Ovary (tissue), 10 donors: ENCODE measurements at places on chromosomes 7 and 10. TPM values are rescaled to one million over a fixed set of nuclear protein-coding genes. Genes with fewer than 3 reads are reported as not detected.
A peak's percentile ranks its signal among the peaks of the same experiment; 100 is the strongest.

Gene RELN
- total RNA-seq = 0.68 TPM

Gene FAM221A
- 5.7 TPM for total RNA-seq

Gene ARHGEF35
- 4.3 TPM for total RNA-seq

Gene GJC3
- total RNA-seq = 0.35 TPM

GRCh38 chr10:17209302-17209701 lies 7.8 kb upstream of the TRDMT1 start:
- no peak for DNase-seq

- no peak for DNase-seq
Observed at GRCh38 chr10:3147117-3147820, 25.3 kb downstream of the PITRM1 start.

DNA sequence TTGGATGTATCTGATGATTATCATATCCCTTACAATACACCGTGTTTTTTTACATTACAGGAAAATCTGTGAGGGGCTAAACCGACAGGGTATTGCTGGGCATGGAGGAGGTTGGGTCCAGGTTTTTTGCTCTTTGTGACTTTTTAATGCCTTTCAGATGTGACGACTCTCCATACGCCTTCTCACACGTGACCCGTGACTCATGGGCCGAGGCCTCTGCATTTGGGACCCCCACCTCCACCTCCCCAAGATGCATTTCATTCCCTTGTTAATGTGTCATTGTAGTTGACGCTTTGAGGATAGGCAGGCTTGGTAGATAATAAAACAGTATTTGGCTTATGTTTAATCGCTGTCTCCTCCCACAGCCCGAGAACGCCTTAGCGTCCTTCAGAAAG lies 95.3 kb downstream of the CUX1 start:
- DNase-seq = peak; percentile 56

- DNase-seq = no peak
Observed at GRCh38 chr10:131822692-131823245, 78.0 kb upstream of the PPP2R2D start.

DNA sequence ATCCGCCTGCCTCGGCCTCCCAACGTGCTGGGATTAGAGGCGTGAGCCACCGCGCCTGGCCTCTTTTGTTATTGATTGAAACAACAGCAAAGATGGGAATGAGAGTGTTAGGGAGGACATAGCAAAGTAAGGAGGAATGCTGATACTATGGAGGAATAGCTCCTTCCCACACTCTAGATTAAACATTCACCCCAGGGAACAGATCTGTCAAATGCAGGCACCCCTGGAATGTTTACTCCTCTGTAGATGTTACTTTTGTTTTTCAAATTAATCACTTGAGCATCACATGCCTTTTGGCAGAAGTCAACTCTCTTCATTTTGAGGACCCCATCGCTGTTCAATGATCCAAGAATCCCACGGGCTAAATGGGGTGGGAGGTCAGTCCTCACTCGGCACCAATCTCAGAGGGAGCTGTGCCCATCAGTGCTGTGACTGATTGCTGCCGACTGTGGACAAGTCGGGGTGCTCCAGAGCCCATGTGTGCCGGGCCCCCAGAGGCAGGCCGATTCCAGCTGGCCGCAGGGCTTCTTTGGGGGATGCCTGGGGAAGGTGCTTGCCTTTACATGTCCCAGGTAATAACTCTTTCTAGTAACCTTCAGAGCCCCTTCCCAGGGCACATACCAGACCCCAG lies 10.2 kb upstream of the COBL start:
- DNase-seq = no peak

DNA sequence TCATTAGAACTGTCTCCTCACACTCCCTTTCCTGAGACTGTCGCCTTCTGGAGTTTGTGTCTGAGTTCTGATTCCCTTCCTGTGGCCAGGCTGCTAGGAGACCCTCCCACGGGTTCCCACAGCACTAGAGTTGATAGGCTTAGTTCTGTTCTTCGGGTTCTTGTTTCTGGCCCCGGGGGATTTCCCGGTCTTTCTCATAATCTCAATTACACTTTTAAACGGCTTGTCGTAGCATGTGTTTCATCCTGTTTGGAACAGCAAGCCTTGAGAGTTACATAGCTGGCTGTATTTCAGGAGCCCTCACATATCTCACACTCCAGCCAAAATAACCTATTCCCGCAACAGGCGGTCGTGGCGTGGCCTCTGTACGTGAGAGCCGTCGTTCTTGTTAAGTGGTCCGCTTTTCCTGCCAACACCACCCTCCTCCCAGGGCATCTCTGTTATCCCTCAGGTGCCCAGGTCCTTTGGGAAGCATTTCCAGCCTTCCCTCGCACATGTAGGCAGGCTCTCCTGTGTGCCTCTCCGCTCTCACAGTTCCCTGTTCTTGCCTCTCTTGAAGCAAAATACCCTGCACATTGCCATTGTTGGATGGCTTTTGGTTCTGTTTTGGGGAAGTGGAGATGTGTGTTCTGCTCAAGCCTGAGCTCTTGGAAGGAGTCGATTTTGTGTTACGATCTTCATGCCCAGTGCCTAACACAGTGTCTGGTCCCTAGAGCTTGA lies 46.0 kb downstream of the CDC123 start:
- peak; percentile 48 for DNase-seq

DNA sequence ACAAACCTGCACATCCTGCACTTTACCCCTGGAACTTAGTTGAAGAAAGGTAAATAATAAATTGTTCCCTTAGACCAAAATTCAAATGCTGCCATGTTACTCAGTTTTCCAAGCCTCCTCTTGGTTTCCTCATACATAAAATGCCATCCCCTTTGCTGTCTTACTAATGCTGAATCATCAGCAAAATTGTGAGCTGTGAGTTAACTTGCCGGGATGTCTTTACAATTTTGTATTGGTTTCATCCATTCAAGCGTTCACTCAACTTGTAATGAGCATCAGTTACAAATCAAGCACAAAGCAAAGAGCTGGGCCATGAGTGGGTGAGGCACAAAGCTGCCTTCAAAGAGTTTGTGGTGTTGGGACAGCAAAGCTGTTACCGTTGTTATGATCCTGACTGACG lies 395.8 kb upstream of the ZMIZ1 start:
- no peak for DNase-seq

GRCh38 chr7:47581438-47581803 lies 490 bp downstream of the TNS3 start:
- peak; percentile 69 for DNase-seq

DNA sequence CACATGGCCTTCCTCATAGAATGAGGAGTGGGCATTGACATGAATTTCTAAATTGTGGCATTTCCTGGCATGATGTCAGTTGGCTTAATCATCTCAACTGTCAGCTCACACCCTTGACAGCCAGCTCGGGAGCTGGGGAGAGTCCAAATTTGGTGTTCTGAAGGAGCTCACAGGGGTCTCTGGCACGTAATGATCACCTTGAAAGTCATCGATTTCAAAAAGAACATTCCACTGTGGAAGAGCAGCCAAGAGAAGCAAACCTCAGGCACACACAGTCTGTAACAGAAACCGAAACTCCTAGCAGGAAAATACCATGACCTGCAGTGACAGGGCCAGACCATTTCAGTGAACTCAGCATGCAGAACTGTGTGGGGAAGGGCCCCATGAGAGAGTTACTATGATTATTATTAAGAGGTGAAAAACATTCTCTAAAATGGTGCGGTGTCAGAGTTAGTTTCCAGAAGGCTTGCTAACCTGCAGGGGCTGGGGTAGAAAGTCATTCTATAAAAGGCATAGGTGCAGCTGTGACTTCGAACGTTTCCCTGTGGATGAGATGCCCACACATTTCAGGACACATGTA lies 26.4 kb upstream of the KLF6 start:
- DNase-seq = no peak

DNA sequence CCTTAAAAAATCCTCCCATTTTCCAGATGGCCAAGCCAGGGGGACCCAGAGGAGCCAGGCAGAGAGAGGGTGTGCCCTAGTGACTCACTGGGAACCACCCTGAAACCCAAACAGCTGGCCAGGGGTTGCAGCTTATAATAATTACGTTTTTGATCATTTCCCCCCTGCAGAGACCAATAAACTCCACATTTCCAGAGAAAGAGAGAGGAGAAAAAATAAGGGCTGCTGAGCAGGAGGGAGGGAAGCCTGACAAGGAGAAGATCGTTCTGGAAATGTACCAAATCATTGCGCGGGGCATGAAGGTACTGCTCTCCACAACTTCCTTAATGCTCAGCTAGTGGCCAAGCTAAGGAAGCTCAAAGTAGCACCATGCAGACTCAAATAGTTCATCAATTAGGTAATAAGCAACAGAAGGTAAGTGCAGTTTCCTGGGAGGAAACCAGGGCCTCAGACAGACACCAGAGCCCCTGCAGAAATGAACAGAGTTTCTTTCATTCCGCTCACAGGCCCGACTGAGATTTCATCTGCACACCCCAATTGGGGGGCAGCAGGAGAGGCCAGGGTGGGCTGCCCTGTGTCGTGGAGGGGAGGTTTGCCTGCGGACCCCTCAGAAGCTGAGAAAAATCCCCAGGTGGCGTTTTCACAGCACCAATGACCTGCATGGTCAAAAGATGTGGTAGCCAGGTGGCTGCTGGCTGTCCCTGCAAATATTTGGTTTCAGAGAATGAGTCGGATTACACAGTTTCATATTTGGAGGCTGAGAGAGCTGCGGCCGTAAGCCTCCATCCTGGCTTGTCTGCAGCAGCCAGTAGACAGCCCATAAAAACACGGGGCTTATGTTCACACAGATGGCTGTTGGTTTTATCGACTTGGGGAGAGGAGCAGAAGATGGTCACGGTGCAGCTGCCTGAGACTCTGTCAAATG lies 153.2 kb upstream of the LYZL2 start:
- DNase-seq = no peak

- DNase-seq = no peak
Observed at GRCh38 chr10:126425489-126426065, 37.3 kb upstream of the ADAM12 start.

DNA sequence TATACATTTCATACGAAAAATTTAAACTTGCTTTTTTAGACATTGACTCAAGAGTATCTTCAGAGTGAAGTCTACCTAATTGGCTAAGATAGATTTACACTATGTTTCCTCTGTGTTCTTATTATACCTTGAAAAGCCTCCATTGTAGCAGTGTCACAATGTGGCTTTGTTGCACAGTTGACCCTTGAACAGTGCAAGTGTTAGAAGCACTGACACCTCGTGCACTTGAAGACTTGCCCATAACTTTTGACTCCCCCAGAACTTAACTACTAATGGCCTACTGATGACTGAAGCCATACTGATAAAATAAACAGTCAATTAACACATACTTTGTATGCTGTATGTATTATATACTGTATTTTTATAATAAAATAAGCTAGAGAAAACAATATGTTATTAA lies 84.3 kb downstream of the CPED1 start:
- no peak for DNase-seq

GRCh38 chr7:28083164-28083997 lies 97.2 kb downstream of the JAZF1 start:
- no peak for DNase-seq
